NCI-H2081 (cell line): ENCODE measurements at places on chromosomes 5 and 9.

- DNase-seq: no peak
Measured at GRCh38 chr9:129761293-129761900, 8.6 kb upstream of the PTGES start.

DNA sequence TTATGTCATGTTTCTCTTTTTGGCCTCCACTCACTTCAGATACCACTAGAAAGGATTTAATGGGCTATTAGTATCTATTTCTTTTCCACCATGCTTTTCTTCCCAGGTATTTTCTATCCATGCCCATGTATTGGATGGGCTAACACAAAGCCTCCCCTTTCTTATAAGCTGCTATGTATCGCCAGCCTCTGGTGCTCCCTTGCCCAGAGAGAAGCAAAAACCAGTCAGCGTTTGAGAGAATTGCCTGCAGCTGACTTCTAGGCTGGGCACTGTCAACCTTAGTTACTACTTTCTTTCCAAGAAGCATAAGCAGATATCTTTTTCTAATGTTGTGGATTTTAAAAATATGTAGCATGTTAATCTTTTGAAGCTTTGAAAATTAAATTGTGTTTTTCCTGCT lies 30.2 kb upstream of the HSPB3 start:
- no peak for DNase-seq

DNA sequence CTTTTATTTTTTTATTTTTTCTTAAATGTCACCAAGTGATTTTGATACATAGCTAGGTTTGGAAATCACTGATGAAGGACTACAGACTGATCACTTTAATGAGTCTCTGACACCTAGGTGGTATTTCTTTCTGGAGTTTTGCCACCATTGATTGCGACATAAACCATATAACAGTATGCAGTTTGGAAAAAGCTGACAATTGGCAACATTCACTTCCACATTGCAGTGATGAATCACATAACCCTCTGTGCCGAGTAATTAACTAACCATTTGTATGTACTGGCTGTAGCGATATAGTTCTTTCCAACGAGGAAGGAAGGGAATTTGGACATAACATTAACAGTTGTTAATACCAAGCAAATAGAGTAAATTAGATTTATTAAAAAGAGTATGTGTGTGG lies 222.9 kb upstream of the EFNA5 start:
- no peak for DNase-seq

DNA sequence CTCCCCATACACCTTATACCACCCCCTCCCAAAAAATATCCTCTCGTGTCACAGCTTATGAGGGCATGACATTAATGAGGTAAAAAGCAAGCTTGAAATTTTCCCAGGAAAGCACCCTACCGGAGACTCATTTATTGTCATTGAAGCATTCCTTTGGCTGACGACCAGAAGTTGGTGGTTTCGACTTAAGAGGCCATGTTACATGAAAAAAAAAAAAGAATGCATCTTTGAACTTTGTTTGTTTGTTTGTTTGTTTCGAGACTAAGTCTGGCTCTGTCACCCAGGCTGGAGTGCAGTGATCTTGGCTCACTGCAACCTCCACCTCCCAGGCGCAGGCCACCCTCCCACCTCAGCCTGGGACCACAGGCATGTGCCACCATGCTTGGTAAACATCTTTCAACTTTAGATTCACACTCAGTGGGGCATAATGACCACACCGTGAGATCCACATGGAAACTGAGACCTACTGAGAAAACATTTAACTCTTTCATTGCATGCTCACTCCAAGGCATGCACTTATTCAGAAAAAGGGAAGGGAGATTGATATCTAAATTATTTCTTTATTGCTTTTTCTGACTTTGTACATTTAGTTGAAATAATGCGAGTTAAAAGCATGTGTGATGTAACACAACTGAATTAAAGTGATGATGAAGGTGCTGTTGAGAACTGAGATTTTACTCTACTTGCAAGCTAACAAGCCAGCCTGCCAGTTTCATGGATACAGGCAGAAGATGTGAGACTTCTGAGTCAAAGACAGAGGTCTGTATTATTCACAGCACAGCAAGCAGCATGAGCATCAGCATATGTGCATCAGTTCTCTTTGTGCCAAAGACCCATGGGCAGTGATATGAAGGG lies 5.1 kb upstream of the RAB14 start:
- no peak for DNase-seq

DNA sequence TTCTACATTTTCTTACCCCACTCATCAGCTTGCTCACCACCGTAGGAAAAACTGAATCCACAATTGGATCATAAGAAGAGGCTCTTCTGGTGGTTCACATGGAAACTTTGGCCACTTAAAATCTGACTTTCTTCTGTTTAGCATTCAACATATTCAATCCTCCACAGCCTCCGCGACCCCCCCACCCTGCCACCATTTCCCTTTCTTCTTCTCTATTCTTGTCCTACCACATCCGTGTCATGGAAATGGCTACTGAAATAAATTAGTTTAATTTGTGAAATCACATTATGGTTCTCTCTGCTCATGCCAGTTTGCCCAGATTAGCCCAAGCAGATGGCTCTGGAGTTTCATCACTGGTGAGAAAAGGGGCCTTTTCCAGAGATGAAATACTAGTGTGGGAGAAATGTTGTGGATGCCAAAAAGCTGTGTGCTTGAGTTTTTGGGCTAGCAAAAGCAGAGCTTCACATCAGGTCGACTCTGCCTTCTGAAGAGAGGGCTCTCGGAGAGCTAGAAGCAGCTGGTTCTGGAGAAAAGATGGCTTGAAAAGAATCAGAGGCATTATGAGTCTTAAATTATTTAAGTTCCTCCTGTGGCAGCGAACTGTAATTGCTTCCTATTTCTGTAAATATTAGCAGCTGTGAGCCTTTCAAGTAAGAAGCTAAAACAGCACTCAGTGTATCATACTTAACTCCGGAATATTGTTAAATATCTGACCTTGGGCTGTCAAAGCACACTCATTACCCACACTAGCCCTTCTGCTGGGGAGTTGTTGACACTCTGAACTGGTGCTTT lies 107.1 kb downstream of the MAT2B start:
- peak; percentile 11 for DNase-seq

GRCh38 chr5:124650147-124650561 lies 96.3 kb downstream of the ZNF608 start:
- DNase-seq: peak; percentile 78

GRCh38 chr5:141513627-141514329 lies 24.9 kb downstream of the PCDHGC5 start:
- peak; percentile 2 for DNase-seq

DNA sequence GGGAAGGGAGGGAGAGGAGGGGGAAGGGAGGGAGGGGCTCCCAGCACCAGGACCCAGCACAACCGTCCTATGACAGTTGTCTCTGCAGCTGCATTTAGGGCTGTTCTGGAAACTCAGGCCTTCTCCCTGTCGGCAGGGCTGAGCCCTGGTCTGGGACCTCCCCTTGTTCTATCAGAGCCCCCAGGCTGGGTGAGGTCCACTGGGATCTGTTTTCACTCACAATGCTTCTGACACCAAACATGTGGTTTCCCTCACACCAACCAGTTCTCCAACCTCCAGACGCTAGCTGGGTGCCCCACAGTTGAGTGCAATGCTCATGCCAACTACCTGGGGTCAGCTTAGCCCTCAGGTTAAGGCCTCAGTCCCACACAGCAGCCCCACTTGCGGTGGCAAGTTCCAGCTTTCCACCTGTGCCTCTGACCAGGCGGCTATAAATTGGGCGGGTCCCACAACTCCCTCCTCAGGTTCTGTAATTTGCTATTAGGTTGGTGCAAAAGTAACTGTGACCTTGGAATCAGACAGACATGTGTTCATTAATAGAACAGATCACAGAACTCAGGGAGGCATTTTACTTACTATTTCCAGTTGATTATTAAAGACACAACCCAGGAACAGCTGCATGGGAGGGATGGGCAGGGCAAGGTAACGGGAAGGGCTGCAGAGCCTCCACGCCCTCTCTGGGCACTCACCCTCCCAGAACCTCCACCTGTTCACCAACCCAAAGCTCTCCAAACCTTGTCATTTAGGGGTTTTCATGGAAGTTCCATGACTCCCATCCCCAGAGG lies 13.5 kb downstream of the ADAMTS2 start:
- no peak for DNase-seq

DNA sequence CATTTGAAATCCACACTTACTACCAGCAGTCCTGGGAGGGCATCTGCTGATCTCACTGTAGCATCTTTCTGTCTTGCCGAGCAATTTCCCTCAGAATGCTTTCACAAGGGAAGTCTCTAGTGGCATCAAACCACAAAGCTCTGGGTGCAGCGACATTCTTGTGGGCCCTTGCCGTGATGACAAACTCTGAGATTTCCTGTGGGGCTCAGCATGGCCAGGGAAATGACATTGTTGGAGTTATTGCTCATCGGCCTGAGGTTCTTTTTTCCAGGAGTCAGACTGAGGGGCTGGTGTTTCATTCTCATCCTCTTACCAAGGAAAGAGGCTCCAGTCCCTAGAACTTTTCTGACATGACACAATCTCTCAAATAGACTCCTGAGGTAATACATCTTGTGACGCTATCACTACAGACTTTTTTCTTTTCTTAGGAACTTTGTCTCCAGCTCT lies 51.4 kb downstream of the PFDN1 start:
- DNase-seq: no peak
